ENCODE measurements at places on chromosomes 3 and 15.

GRCh38 chr3:57696801-57697321, 4.0 kb upstream of the DENND6A start:
- no peak for DNase-seq

- DNase-seq = no peak
Observed at GRCh38 chr15:75229191-75230015, 27.7 kb downstream of the C15orf39 start.

DNA sequence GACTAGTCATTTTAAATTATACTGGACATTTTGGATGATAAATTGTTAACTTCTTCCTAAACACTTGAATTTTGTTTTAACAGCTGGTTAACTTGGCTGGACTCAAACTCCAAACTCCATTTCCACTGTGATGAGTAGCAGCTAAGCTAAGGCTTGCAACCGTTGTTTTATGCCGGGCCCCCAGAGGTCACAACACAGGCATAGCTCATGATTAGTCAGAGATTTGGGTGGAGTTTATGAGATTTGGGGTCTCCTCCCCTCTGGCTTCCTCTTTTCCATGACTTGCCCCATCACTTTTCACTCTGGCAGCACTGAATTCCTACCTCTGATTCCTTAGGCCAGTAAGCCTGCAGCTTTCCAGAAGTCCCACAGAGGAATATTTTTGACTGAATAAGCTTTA, 12.8 kb downstream of the THAP10 start:
- DNase-seq = no peak

GRCh38 chr15:70101459-70102113, 3.9 kb upstream of the TLE3 start:
- no peak for DNase-seq

DNA sequence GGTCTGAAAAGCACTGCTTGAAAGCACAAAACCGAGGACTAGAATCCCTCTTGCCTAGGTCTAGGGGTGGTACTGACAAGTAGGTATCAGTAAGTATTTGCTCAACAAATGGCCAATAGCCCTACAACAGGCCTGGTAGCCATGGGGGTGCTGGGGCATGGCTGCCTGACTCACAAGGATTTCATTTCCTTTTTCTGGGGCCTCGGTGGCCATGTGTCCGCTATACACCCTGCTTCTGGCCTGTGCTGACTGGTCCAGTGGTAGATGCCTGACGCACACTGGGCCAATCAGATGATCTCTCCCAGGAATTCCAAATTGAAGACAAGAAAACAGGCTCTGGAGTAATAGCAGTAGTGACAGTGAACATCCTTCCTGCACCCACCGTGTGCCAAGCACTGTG, 29.4 kb downstream of the MELTF start:
- DNase-seq = no peak

- DNase-seq = no peak
Observed at GRCh38 chr3:110327870-110328269, 743.7 kb upstream of the NECTIN3 start.
